Subcutaneous preadipocyte (primary cell): ENCODE measurements at places on chromosomes 16 and 17. TPM values are rescaled to one million over a fixed set of nuclear protein-coding genes. Genes with fewer than 3 reads are reported as not detected.

Gene SLC13A2
- not detected in 2 replicates for total RNA-seq

Gene TBC1D26
- total RNA-seq = not detected in 2 replicates

Gene CLDN9
- not detected in 2 replicates for total RNA-seq

Gene ABCA10
- 0.59 and 1.5 TPM in 2 replicates for total RNA-seq

Gene PNMT
- total RNA-seq = 0.37 TPM in 1 of 2 replicates, not detected in the other

Gene HSF5
- total RNA-seq = under 0.01 TPM in 1 of 2 replicates, not detected in the other

Gene ALOX15
- total RNA-seq = not detected in 2 replicates

Gene ENKD1
- 15.8 and 16.9 TPM in 2 replicates for total RNA-seq

Gene CNGB1
- total RNA-seq = not detected in 2 replicates

Gene MED13
- total RNA-seq = 44.1 and 63.9 TPM in 2 replicates
